ENCODE measurements at places on chromosomes 2 and 18. TPM values are rescaled to one million over a fixed set of nuclear protein-coding genes. Genes with fewer than 3 reads are reported as not detected.

Gene ARHGAP28
- 3.1 TPM for polyA plus RNA-seq

Gene EDAR
- polyA plus RNA-seq, result 0.03 TPM

Gene DSEL
- 1.0 TPM for polyA plus RNA-seq

Gene NEU4
- 0.67 TPM for polyA plus RNA-seq

Gene ALPI
- not detected for polyA plus RNA-seq

Gene TUBA3D
- polyA plus RNA-seq, result 0.28 TPM

Gene ALMS1
- polyA plus RNA-seq, result 5.6 TPM

Gene SOX11
- not detected for polyA plus RNA-seq

Gene CFAP221
- polyA plus RNA-seq, result 5.6 TPM

Gene FER1L5
- 0.49 TPM for polyA plus RNA-seq

Gene TMEM17
- 1.9 TPM for polyA plus RNA-seq

Gene RTP5
- 0.10 TPM for polyA plus RNA-seq

Gene CD207
- not detected for polyA plus RNA-seq

Gene TXNDC2
- not detected for polyA plus RNA-seq

Gene REV1
- 5.9 TPM for polyA plus RNA-seq

Gene INPP1
- 27.1 TPM for polyA plus RNA-seq

Gene KIAA2012
- polyA plus RNA-seq, result not detected

Gene PJVK
- polyA plus RNA-seq, result 8.8 TPM

All from adipose tissue (tissue), 3 donors.